Breast epithelium (tissue), 4 donors: ENCODE measurements at places on chromosomes 16 and 17.

GRCh38 chr16:14455573-14455972, 174.5 kb downstream of the PARN start:
- no peak for DNase-seq
- no peaks in the 10 kb centered on the region for H3K4me1 ChIP-seq
- no peaks in the 10 kb centered on the region for H3K36me3 ChIP-seq
- no peak overlapping the region for H3K4me3 ChIP-seq
- no peaks in the 10 kb centered on the region for H3K27me3 ChIP-seq
- H3K27ac ChIP-seq, result no peak overlapping the region

GRCh38 chr17:7842380-7843256, 8.6 kb downstream of the KDM6B start:
- H3K4me3 ChIP-seq, result peak overlapping the region; percentile 88
- peaks cover 13% of the 10 kb centered on the region for H3K4me1 ChIP-seq
- no peaks in the 10 kb centered on the region for H3K27me3 ChIP-seq
- no peaks in the 10 kb centered on the region for H3K36me3 ChIP-seq
- peak; percentile 72 for DNase-seq
- peak overlapping the region; percentile 98 for H3K27ac ChIP-seq

DNA sequence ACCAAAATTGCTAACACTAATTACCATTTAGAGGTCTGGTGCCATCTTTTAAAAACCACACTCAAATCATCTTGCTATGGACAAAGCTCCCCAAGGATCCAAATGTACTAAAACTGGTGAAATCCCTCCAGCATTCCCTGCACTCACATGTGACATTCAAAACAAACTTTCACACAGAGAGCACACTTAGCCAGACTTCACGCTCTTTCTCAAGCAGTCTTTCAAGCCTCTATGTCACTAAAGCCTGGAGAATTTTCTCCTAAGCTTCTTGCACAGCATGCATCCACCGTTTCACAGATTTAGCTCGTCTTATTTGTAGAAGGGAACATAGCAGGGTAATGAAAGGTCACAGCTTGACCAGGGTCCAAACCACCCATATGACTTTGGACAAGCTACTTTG, 19.3 kb downstream of the CMTM3 start:
- H3K27me3 ChIP-seq, result no peaks in the 10 kb centered on the region
- H3K27ac ChIP-seq, result no peak overlapping the region
- no peak overlapping the region for H3K4me3 ChIP-seq
- H3K36me3 ChIP-seq, result no peaks in the 10 kb centered on the region
- no peaks in the 10 kb centered on the region for H3K4me1 ChIP-seq

- H3K4me1 ChIP-seq, result no peaks in the 10 kb centered on the region
- H3K36me3 ChIP-seq, result no peaks in the 10 kb centered on the region
- H3K4me3 ChIP-seq, result no peak overlapping the region
- no peak for DNase-seq
Measured at GRCh38 chr17:49554694-49555494, 20.8 kb upstream of the NXPH3 start.

DNA sequence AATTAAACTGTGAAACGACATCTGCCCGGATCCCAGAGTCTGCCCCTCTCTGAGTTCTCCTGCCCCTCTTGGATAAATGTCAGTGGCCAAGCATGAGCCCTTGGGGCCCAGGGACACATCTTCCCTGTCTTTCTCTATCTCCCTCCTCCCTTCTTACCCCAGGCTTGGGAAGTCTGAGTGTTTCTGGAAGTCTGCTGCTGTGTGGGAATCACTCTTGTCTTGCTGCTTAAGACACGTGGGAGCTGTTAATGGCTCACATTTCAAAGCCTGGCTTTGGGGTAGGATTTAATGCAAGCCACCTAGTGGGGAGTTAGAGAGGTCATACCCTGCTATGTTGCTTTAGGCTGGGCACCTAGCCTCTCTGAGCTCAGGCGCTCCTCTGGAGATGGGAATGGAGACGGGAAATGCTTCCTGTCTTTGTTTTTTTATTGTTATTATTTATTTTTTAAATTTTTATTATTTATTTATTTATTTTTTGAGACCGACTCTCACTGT, 218.5 kb upstream of the CIBAR2 start:
- peaks cover 10% of the 10 kb centered on the region for H3K4me1 ChIP-seq
- H3K27ac ChIP-seq, result peak overlapping the region; percentile 9
- no peak for DNase-seq
- no peak overlapping the region for H3K4me3 ChIP-seq
- H3K36me3 ChIP-seq, result no peaks in the 10 kb centered on the region
- H3K27me3 ChIP-seq, result no peaks in the 10 kb centered on the region

DNA sequence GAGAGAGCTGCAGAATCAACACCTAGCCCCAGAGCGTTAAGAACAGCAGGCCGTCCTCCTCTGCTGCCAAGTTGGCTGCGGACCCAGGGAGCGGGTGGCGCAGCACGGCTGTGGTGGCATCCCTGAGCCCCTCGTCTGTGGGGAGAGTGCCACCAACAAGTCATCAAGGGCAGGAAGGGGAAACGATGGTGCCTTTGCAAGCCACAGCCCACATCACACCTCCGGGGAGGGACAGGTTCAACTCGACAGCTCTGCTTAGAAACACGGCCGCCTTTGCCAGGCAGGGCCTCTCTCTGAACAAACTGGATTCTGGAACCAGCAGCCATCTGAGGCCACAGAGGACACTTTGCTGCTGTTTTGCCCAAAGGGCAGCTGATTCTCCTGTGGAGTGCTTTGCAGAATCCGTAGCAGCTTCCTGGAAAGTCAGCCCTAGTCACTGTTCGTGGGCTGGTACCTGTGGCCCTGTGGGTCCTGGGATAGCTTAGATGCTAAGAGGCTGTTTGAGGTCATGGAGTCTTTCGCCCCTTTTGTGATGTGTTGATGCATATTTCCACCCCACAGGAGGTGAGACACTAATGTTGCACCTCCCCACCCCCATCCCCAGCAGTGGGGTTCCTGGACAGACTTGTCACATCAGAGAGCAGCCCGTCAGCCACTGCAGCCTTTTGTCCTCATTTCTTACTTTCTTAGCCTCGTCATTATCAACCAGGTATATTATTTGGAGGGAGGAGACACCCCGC, 270.6 kb downstream of the CPPED1 start:
- no peak for DNase-seq
- no peak overlapping the region for H3K4me3 ChIP-seq
- no peaks in the 10 kb centered on the region for H3K27me3 ChIP-seq

GRCh38 chr17:36510636-36511035, 24.0 kb downstream of the MYO19 start:
- no peak overlapping the region for H3K27ac ChIP-seq
- no peak for DNase-seq
- H3K27me3 ChIP-seq, result no peaks in the 10 kb centered on the region
- no peak overlapping the region for H3K4me3 ChIP-seq

GRCh38 chr16:9251026-9251425, 159.6 kb downstream of the HAPSTR1 start:
- no peak overlapping the region for H3K4me3 ChIP-seq
- H3K27ac ChIP-seq, result no peak overlapping the region
- no peaks in the 10 kb centered on the region for H3K4me1 ChIP-seq
- DNase-seq, result no peak

DNA sequence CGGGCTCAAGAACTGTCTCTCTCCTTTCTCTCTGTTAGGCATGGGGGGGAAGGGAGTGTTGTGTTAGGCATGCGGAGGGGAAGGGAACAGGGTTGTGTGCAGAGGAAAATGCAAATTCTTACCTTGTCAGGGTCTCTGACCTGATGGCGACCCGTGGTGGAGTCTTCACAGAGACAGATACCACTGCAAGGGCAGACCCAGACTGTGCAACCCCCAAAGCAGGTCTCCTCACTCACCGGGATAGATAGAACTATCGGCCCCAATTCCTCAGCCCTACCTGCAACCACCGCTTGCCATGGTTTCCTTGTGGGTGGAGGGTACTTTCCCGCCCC, 9.6 kb upstream of the MPP2 start:
- H3K4me3 ChIP-seq, result peak overlapping the region; percentile 47
- no peak overlapping the region for H3K27ac ChIP-seq
- no peaks in the 10 kb centered on the region for H3K4me1 ChIP-seq
- H3K27me3 ChIP-seq, result no peaks in the 10 kb centered on the region
- H3K36me3 ChIP-seq, result no peaks in the 10 kb centered on the region

DNA sequence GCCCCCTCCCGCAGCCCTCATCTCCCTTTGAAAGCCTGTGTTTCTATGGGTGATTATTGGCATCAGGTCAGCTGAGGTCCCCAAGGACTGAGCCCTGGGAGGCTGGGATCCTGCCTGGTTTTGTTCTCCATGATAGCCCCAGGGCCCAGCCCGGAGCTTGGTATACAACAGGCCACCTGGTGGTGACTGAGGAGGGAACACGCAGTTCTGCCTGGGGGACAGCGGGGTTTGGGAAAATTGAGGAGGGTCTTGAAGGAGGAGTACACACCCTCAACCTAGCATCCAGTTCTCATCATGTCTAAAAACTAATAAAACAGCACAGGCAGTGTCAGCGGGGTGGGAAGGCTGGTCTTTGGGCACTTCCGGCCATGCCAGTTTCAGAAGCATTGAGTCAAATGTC, 335.1 kb downstream of the CPPED1 start:
- H3K36me3 ChIP-seq, result no peaks in the 10 kb centered on the region
- no peak for DNase-seq
- H3K4me1 ChIP-seq, result no peaks in the 10 kb centered on the region
- H3K27ac ChIP-seq, result no peak overlapping the region

DNA sequence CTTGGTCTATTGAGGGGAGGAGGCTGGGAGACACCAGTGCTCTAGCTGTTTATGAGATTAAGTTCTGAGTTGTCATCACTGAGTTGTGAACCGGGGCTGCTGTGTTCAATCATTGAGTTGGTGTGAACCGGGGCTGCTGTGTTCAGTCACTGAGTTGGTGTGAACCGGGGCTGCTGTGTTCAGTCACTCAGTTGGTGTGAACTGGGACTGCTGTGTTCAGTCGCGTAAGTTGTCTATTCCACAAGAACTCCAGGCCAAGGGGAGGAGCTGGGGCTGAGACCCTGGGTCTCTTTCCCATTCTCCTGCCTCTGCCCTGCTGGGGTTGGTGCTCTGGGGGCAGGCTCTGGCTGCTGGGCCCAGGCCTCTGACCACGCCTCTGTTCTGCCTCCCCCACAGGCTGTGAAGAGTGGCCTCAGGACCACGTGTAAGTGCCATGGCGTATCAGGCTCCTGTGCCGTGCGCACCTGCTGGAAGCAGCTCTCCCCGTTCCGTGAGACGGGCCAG, 24.5 kb downstream of the WNT9B start:
- no peaks in the 10 kb centered on the region for H3K4me1 ChIP-seq
- H3K4me3 ChIP-seq, result no peak overlapping the region
- DNase-seq, result no peak
- H3K36me3 ChIP-seq, result no peaks in the 10 kb centered on the region

- no peak overlapping the region for H3K4me3 ChIP-seq
- H3K36me3 ChIP-seq, result no peaks in the 10 kb centered on the region
- H3K27ac ChIP-seq, result no peak overlapping the region
- DNase-seq, result no peak
Measured at GRCh38 chr17:78458736-78459335, 80.4 kb downstream of the PGS1 start.

DNA sequence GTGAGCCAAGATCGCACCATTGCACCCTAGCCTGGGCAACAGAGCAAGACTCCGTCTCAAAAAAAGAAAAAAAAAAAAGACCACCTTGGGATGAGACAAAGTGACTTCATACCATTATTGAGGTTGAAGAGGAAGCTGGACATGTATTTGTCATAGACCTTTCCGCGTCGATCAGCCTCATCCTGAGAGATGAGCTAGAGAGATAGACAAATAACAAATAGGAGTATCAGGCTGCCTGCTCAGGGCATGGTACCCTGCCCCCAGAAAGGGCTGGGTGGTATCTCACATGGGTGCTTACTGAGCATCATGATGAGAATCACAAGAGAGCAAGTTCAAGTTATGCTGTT, 22.1 kb downstream of the CNTNAP1 start:
- no peak for DNase-seq
- H3K36me3 ChIP-seq, result peaks cover 19% of the 10 kb centered on the region
- H3K4me3 ChIP-seq, result no peak overlapping the region
- H3K27me3 ChIP-seq, result no peaks in the 10 kb centered on the region
- H3K4me1 ChIP-seq, result no peaks in the 10 kb centered on the region

GRCh38 chr16:67579686-67580085, 17.4 kb downstream of the CTCF start:
- no peak overlapping the region for H3K27ac ChIP-seq
- H3K27me3 ChIP-seq, result no peaks in the 10 kb centered on the region

GRCh38 chr17:78514521-78514920, 62.7 kb downstream of the DNAH17 start:
- no peak overlapping the region for H3K4me3 ChIP-seq
- no peak for DNase-seq
- no peaks in the 10 kb centered on the region for H3K36me3 ChIP-seq
- H3K27ac ChIP-seq, result no peak overlapping the region
- H3K4me1 ChIP-seq, result no peaks in the 10 kb centered on the region

GRCh38 chr17:39200957-39201510, 951 bp downstream of the RPL19 start:
- H3K36me3 ChIP-seq, result peaks cover 5% of the 10 kb centered on the region
- peaks cover 12% of the 10 kb centered on the region for H3K4me1 ChIP-seq
- DNase-seq, result no peak
- peak overlapping the region; percentile 98 for H3K27ac ChIP-seq

DNA sequence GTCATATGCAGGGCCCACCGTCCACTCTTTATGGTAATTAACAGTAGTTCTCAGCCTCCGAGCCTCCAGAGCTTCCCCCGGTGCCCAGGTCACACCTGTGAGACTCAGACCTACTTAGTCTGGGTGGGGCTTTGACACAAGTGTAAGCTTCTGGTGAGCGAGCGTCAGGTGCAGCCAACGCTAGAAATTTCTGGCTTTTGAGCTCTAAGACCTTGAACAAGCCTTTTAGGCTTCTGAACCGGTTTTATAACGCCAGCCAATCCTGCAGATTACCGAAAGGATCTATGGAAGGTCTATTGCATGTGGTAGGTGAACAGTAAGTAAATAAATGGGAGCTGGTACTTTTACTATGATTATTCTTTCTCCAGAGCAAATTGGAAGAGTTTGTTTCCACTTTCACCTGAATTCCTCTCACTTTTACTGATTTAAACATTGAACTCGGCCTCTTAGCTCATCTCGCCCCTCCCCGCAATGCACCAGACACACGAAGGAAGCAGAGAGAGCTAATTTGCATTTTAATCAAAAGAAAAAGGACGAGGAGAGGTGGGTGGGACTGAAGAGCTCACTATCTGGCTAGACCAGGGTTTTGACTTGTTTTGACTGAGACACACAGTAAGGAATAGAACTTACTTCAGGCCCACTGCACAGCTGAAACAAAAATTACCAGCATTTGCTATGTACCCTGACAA, 47.1 kb downstream of the ABAT start:
- no peak overlapping the region for H3K27ac ChIP-seq
- no peaks in the 10 kb centered on the region for H3K4me1 ChIP-seq
- H3K4me3 ChIP-seq, result no peak overlapping the region
- no peaks in the 10 kb centered on the region for H3K27me3 ChIP-seq
- no peaks in the 10 kb centered on the region for H3K36me3 ChIP-seq

- no peaks in the 10 kb centered on the region for H3K27me3 ChIP-seq
- H3K27ac ChIP-seq, result no peak overlapping the region
- no peak overlapping the region for H3K4me3 ChIP-seq
- H3K36me3 ChIP-seq, result no peaks in the 10 kb centered on the region
- DNase-seq, result no peak
Measured at GRCh38 chr17:75839942-75840798, 4.0 kb downstream of the UNC13D start.

- H3K4me1 ChIP-seq, result no peaks in the 10 kb centered on the region
- no peaks in the 10 kb centered on the region for H3K36me3 ChIP-seq
- H3K27me3 ChIP-seq, result no peaks in the 10 kb centered on the region
- no peak overlapping the region for H3K27ac ChIP-seq
- H3K4me3 ChIP-seq, result no peak overlapping the region
- no peak for DNase-seq
Measured at GRCh38 chr17:6782244-6782643, 6.2 kb downstream of the FBXO39 start.

GRCh38 chr17:78707016-78707415, 75.1 kb downstream of the CYTH1 start:
- H3K4me3 ChIP-seq, result no peak overlapping the region
- DNase-seq, result no peak
- no peak overlapping the region for H3K27ac ChIP-seq
- no peaks in the 10 kb centered on the region for H3K27me3 ChIP-seq
